Cerebellar cortex (tissue), 1 donor: ENCODE measurements at places on chromosomes 4 and X.

DNA sequence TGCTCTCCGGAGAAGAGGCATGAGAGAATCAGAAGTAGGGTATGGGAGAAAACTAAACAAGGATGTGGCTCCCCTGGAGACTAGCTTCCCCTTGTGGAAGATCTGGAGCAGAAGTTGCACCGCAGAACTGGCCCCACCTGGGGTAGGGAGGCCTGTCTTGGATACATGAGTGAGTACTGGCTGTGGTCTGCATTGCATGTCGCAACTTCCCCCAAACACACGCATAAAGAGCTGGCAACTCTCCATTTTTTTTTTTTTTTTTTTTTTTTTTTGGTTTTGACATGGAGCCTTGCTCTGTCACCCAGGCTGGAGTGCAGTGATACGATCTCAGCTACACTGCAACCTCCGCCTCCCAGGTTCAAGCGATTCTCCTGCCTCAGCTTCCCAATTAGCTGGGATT is 119.9 kb downstream of the EGF start:
- no peak for DNase-seq

- DNase-seq, result peak; percentile 27
Measured at GRCh38 chrX:24026432-24026831, 554 bp downstream of the KLHL15 start.

DNA sequence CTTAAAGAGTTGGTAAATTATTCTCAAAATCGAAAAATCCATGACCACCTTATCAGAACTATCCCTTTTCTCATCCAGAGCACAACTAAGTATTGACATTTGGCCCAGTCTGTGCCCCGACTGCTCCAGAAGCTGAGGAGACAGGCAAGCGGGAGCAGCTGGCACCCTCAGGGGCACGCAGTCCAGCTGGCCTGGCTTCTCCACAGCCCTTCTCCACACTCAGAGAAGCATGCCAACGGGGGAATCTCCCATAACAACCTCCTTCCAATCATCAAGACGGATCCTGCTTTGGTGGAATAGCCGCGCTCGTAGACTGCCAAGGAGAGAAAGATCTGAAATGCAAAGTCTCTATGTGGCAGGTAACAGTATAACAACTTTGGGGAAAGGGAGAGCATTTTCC is 85.4 kb downstream of the AFAP1 start:
- peak; percentile 70 for DNase-seq

- no peak for DNase-seq
Measured at GRCh38 chr4:141465171-141465570, 171.2 kb upstream of the IL15 start.

GRCh38 chrX:72038016-72038415 is 93.7 kb downstream of the RTL5 start:
- no peak for DNase-seq

GRCh38 chrX:38211891-38212635 is 8.6 kb downstream of the SRPX start:
- DNase-seq, result no peak

DNA sequence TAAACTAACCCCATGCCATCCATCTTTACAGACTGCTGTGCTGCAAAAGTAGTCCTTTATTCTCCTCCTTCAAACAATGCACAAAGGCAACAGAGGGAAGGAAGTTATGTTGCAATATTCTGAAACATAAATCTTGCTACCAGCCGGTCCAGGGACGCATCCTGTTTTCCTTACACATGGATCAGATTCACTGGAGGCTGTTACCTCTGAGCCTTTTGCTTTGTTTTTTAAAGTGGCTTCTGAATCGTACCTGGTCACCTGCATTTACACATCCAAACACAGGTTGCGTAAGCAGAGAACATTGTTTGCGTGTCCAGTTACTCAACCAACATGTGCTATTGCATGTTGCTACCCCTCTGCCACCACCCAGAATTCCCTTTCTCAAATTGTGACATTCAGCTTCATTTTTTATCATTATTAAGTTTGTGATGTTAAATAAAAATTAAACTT is 8.8 kb downstream of the PPARGC1A start:
- no peak for DNase-seq

DNA sequence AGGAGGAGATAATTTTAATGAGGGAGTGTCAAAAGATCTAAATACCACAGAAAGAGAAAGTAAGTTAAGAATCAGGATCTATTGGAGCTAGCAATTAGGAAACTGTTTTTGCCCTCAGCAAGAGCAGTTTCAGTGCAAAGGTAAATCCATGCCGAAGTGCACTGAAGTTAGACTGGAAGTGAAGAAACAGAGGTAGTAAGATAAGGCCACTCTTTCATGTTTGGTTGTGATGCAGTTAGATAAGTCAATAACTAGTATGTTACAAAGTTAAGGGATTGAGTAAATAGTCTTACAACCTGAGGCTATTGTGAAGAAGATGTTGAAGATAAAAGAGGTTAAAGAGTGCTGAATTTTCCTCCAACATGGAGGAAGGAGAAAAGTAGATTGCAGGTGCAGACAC is 46.7 kb upstream of the UCP1 start:
- DNase-seq, result no peak

DNA sequence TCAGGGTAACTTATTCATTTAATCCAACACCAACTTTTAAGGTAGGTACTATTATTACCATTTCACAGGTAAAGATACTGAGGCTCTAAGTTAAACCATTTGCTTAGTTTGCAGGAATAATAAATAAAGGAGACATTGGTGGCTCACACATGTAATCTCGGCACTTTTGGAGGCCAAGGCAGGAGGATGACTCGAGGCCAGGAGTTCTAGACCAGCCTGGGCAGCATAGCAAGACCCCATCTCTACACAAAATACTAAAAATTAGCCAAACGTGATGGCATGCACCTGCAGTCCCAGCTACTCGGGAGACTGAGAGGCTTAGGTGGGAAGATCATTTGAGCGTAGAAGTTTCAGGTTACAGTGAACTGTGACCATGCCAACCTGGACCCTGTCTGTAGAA is 37.7 kb downstream of the SULT1E1 start:
- DNase-seq, result no peak

DNA sequence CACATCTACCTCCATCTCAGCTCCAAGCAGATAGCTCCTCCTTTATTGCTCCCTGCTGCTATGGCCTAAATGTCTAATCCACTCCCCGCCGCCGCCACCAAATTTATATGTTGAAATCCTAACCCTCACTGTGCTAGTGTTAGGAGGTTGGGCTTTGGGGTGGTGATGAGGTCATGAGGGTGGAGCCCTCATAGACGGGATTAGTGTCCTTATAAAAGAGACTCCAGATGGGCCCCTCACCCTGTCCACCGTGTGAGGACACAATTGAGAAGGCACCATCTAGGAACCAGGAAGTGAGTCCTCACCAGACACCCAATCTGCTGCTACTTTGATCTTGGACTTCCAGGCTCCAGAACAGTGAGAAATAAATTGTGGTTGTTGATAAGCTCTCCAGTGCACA is 13.6 kb upstream of the TBC1D14 start:
- no peak for DNase-seq

DNA sequence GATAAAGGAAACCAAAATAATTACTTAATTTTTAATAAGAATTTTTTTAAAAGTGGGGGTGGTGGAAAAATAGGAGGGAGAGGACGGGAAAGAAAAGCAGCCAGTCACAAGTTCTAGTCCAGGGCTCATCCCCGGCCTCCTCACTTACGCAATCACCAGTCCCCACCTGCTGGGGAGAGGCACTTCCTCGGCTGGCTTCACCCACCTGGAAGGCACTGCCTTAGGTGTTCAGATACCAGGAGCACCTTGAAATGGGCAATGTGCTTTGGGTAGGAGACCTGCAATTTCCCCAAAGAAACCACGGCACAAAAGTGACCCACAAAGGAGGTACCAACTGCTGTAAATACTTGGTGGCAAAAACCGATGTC is 23.8 kb downstream of the AFAP1 start:
- no peak for DNase-seq

DNA sequence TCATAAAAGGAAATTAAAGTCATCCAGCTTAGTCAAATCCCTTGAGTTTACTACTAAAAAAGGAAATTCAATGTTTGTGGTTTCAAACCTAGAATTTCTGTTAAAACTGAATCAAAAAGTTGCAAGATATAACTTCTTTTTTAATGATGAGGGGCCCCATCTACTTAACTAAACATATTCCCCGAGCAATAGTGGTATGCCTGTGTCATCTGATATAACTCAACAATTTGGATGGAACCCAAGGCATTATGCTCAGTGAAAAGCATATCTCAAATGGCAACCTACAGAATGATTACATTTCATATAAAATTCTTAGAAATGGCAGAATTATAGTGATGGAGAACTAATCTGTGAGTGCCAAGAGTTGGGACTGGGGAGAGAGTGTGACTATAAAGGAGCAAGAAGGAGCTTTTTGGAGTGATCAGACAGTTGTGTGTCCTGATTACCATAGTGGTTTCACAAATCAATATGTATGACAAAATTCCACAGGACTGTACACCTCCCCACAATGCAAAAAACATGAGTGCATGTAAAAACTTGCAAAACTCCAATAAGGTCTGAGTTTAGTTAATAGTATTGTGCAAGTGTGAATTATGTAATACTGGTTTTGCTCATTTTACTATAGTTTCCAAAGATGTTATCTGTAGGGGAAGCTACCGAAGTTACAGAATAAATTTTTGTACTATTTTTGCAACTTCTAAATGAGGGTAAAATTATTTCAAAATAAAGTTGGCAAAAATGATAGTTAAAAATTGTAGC is 323.2 kb downstream of the ARHGAP24 start:
- no peak for DNase-seq

- no peak for DNase-seq
Measured at GRCh38 chr4:114519368-114519767, 79.2 kb upstream of the UGT8 start.

DNA sequence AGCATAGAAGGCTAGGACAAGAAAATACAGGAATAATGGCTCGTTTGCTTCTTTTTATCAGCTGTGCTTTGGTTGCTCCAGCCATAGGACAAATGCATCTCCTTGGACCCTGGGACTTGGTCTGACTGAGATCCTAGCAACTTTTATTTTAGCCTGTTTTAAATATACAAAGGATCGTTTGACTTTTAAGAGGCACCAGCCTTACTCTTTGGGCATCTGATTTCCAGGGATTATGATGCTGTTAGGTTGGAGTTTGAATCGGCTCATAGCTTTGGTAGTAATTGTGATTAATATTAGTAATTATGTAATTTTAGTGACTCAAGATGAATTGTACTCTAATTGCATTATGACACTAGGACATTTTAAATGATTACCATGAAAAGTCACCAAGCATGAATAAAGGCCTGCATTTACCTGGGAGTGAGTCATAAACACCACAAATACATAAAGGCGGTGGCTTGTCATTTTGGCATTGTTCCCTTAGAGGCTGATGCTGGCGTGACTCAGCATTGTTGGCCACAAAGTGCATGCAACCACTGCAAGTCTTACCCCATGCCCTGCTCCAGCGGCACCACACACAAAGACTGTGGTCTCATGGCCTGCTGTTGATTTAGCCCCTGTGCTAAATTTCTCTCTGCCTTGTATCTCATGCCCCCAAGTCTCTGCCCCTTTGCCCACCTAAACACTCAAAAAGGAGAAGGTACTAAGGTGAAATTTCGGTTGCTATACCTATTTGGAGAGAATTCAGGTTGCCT is 12.4 kb downstream of the GPAT3 start:
- no peak for DNase-seq

- DNase-seq, result no peak
Measured at GRCh38 chr4:101156619-101157310, 190.6 kb downstream of the PPP3CA start.

GRCh38 chr4:83328521-83329187 is 6.0 kb downstream of the HPSE start:
- peak; percentile 15 for DNase-seq

GRCh38 chr4:106898621-106899230 is 137.4 kb downstream of the DKK2 start:
- peak; percentile 42 for DNase-seq

DNA sequence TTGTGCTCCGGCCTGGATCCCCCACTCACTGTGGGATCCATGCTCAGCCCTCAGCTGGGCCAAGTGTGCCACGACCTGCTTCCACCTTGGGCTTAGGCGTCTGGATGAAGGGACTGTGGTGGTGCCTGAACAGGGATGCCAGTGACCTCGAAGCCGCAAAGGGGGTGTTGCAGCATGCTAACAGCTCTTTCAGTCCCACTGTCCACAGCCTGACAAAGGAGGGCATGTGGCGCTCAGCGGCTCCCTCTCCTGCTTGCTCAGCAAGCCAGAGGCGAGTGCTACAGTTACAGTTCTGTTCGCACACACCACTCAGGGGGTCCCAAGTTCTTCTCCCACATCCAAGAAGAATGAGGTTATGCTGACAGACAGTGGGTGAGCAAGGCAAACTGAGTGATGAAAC is 5.2 kb upstream of the IGBP1 start:
- DNase-seq, result no peak

DNA sequence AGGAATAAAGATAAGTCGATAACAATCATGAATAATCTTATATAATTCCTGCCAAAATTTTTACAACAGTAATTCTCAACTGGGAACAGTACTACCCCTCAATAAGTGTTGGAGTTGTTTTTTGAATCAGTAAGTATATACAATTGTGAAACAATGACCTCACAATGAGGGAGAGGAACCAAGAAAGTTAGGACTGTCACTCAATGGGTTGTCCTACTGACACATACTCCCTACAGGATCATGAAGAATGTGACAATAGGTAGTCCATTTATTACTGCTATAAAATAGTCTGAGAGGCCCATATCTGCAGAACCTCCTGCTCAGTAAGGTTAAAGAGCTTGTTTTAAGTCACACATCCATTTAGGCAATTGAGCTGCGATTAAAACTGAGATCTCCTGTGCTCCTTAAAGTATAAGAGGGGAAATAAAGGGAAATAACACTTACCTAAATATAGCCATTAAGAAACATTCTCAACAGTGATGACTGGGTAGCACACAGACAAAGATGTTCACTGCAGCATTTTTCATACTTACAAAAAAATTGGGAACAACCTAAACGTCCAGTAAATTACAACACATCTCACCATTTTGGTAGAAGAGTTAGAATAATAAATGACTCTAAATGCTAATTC is 26.2 kb downstream of the FBXW7 start:
- no peak for DNase-seq

DNA sequence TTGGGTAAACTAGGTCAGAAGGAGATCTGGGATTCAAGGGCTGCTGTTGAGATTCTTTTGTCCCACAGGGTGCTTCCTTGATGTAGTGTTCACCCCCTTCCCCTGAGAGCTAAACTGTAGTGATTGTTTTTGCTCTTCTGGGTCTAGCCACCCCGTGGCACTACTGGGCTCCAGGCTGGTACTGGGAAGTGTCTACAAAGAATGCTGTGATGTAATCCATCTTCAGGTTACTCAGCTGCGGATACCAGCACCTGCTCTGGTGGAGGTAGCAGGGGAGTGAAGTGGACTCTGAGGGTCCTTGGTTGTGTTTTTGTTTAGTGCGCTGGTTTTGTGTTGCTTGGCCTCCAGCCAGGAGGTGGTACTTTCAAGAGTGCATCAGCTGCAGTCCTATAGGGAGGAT is 365.5 kb downstream of the ZNF674 start:
- DNase-seq, result no peak

- DNase-seq, result no peak
Measured at GRCh38 chr4:15322006-15322405, 105.8 kb upstream of the C1QTNF7 start.

DNA sequence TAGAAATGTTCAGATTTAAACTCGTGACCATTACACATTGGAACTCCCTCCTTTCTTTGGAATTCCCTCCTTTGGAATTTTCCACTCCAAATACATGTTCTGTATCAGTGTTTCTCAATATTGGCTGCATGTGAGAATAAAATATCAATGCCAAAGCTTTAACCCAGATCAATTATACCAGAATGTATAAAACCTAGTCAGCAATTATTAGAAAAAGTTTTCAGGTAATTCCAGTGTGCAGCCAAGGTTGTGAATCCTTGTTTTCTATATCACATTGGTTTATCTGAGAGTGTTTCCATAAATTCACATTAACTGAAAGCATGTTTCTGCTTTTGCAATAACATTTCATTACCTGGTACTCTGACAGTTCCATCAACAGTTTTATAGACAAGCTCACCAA is 394.3 kb downstream of the MAPK10 start:
- no peak for DNase-seq
